ENCODE measurements at places on chromosomes 5 and 9. TPM values are rescaled to one million over a fixed set of nuclear protein-coding genes. Genes with fewer than 3 reads are reported as not detected.

The C9orf50 gene
- total RNA-seq, result not detected

DNA sequence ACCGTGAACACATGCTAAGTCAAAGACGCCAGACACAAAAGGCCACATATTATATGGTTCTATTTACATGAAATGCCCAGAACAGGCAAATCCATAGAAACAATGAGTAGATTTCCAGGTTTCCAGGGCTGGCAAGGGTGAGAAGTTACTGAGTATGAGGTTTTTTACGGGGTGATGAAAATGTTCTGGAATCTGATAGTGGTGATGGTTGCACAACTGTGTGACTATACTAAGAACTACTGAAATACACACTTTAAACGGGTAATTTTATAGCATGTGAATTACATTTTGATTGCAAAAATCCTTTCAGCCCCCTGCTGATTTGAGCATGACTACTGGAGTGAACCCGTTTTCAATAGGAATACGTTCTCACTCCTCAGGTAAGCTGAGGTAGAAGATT lies 46.7 kb upstream of the TBC1D9B start:
- no peak overlapping the region for H3K27ac ChIP-seq
- peaks cover 13% of the 10 kb centered on the region for H3K36me3 ChIP-seq
- no peaks in the 10 kb centered on the region for H3K27me3 ChIP-seq
- no peak overlapping the region for H3K4me3 ChIP-seq
- H3K4me1 ChIP-seq, result no peaks in the 10 kb centered on the region
- no peak for DNase-seq

DNA sequence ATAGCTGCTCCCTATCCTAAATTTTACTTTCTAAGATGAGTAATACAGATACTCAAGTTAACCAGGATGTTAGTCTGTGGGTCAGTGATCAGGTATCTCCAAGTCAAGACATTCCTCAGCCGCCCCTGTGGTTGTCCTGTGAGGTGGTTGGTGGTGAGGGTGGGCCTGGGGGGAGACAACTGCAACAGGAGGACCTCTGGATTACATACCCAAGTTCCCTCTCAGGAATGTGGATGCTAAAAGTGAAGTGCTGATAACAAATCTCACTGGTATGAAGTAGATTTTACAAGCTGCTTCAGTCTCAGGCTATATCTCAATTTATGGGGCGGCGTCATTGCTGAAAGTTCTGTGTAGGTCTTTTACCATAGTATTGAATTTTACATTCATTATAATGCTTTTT lies 38.3 kb downstream of the SLC1A3 start:
- no peaks in the 10 kb centered on the region for H3K4me1 ChIP-seq
- H3K4me3 ChIP-seq, result no peak overlapping the region
- H3K36me3 ChIP-seq, result no peaks in the 10 kb centered on the region
- DNase-seq, result no peak
- no peaks in the 10 kb centered on the region for H3K27me3 ChIP-seq

DNA sequence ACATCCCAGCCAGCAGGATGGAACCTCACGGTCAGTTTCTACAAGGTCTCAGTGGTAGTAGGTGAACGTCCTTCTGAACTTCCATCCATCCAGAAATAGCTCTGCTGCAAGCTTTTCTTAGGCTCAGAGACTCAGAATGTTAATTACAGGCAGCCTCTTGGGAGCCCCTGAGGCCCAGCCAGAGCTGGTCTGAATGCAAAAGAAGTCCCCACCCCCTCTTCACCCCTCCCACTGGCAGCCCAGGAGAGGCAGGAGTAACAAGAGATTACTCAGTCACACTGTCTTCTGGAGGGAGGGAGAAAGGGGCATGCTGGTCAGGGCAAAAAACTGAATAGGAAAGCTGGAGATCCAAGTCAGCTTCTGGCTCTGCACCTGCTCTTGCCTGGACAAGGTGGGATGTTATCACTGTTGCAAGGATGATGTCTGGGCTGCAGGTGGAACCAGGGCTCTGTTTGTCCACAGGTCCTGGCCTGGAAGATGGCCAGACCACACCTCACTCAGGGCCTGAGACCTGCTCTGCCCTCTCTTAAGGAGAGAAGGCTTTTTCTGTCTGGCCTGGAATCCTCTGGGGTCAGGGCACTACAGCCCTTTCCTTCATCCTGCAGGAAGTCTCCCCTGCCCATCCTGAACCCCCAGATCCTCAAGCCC lies 9.1 kb downstream of the ENHO start:
- DNase-seq, result no peak
- no peak overlapping the region for H3K4me3 ChIP-seq
- H3K27me3 ChIP-seq, result no peaks in the 10 kb centered on the region
- no peaks in the 10 kb centered on the region for H3K36me3 ChIP-seq

- no peaks in the 10 kb centered on the region for H3K36me3 ChIP-seq
- no peak overlapping the region for H3K27ac ChIP-seq
- no peaks in the 10 kb centered on the region for H3K27me3 ChIP-seq
These were observed 30.5 kb upstream of the DAB2IP start for GRCh38 chr9:121620777-121621449.

Data from Peyer's patch (tissue), 4 donors.